ENCODE measurements at places on chromosomes 16 and 17.

GRCh38 chr17:58020401-58020800 is 13.4 kb upstream of the SRSF1 start:
- no peak for DNase-seq

- DNase-seq = peak; percentile 41
Observed at GRCh38 chr17:61837175-61838051, 25.9 kb downstream of the BRIP1 start.

DNA sequence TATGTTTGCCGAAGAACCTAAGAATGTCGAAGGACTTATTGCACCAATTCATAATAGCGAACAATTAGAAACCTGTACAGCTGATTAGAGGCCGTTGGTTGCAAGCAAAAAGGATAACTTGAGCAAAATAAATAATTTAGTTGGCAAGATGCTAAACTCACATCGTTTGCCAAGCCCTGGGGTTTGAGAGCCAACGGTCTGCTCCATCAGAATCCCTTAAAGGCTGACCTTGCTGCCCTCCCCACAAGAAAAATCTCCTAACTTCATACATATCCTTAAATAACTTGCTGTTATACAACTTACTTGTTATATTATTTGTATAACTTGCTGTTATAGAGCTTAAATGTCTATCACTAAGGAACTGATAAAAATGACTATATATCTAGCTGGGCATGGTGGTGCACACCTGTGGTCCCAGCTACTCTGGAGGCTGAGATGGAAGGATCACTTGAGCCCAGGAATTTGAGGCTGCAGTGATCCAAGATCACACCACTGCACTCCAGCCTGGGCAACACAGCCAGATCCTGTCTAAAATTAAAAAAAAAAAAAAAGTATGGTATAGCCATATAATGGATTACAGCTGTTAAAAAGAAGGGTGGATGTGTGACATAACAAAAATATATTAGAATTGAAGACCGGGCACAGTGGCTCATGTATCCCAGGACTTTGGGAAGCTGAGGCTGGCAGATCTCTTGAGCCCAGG is 1.9 kb upstream of the TRIM37 start:
- no peak for DNase-seq

DNA sequence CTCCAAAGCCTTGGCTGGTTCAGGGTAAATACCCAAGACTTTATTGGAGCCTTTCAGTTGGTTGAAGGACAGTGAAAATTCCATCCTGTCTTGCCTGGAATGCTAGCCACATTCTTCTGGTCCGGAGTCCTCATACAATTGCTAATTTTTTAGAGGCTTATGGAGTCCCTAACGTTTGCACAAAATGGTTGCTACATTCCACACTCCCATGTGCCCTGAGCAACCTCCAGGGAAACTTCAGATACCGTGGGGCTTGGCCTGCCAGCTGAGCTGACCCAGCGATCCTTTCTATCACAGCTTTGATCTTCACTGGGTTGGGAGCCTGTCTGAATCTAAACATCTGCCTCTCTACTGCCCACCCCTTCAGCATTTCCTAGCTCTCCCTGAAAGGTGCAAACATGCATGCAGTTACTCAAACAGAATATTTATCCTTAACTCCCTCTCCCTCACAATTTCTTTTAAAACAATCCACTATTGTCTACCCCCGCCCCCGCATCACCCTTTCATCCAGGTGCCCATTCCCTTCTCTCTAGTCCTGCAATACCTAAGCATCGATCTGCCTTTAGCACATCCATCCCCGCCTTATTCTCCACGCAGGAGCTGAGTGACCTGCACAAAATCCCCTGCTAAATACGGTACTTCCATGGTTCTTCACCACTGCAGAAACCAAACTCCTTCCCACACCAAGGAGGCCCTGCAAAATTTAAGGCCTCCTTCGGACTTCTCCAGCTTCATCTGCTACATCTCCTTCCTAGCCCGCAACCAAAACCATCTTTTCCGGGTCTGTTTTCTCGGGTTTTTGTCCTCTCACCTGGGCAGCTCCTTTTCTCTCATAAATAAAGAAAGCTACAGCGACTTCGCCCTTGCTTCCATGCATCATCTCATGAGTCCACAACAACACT is 810 bp upstream of the GAN start:
- no peak for DNase-seq

- DNase-seq = no peak
Observed at GRCh38 chr16:7804635-7805195, 472.1 kb downstream of the RBFOX1 start.

GRCh38 chr17:77343031-77343800 is 202.4 kb downstream of the SEC14L1 start:
- DNase-seq = no peak

- no peak for DNase-seq
Observed at GRCh38 chr17:13520899-13521572, 80.7 kb downstream of the HS3ST3A1 start.

- no peak for DNase-seq
Observed at GRCh38 chr16:27363797-27364196, 38.2 kb upstream of the IL21R start.

DNA sequence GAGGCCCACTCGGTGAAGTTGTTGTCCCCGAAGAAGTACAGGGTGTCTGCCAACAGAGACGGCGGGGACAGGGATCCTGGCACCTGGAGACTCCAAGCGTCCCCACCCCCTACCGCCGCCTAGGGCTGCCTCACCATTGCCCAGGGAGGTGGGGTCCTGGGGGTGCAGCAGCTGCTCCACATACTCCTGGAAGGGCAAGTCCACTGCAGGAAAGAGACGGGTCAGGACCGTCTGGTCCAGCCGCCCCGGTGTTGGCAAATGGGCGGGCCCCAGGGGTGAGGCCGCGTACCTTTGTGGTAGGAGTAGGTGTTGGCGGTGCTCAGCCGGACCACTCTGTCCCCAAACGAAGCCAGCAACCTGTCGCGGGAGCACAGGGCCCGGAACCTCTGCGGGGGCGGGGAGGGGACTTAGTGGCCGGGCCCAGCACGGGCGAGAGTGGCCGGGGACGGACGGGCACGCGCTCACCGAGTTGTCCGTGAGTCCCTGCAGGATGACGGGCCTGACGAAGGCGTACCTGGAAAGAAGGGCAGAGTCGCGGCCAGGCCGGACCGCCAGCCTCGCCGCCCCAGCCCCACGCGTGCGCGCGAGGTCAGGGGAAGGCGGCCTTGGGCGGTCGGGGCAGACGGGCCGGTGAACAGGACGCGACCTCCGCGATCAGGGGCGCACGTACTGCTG is 601 bp downstream of the JMJD8 start:
- DNase-seq = no peak

GRCh38 chr17:55086635-55087058 is 118.1 kb downstream of the STXBP4 start:
- DNase-seq = no peak

GRCh38 chr16:12500771-12501170 is 302.9 kb downstream of the CPPED1 start:
- DNase-seq = no peak

DNA sequence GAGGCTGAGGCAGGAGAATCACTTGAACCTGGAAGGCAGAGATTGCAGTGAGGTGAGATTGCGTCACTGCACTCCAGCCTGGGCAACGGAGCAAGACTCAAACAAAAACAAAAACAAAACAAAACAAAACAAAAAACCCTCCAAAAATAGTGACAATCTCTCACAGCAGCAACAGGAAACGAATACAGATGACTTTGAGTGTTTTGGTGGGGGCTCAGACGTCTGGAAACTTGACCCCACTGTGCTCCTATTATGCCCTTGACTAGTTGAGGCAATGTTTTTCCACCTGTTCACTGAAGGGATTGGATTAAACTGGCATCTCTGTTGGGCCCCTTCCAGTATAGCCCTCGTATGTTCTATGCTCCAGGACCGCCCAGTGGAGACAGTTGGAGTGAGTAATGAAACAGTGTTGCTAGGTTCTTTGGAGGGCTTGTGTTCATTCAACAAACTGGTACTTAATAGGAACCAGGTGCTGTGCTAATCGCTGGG is 167.0 kb downstream of the UTP18 start:
- peak; percentile 31 for DNase-seq

GRCh38 chr17:47225436-47225858 is 16.3 kb downstream of the MYL4 start:
- DNase-seq = no peak

DNA sequence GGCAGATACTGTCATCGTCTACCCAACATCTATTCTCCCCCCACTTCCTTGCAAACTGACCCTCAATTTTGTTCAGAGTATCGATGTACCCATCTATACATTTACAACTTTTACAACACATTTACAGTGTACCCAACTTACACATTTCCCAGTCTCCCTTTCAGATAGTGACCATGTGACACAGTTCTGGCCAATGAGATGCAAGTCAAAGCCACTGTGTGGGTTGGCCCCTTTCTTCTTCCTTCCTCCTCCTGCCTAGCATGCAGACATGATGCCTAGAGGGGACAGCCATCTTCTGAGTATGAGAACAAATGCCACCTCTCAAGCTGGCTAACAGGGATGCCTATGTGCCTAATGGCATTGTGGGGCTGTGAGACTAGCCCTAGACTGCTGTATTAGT is 11.3 kb upstream of the NFAT5 start:
- no peak for DNase-seq

DNA sequence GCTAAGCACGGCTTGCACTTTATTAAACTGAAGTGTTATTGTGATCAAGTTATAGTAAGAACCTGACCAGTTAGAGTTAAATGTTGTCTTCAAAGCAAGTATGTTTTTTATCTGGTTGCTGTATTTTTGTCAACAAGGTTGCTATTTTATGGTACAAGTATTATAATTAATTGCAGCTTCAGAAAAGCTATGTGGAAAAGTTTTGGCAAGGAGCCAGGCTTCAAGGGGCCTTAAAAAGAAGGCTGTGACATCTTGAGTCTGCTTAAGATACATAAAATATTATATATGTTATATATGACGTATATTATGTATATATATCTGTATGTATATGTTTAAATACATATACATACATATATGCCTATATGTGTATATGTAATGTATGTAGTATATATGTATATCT is 1461.2 kb upstream of the CDH8 start:
- DNase-seq = no peak

DNA sequence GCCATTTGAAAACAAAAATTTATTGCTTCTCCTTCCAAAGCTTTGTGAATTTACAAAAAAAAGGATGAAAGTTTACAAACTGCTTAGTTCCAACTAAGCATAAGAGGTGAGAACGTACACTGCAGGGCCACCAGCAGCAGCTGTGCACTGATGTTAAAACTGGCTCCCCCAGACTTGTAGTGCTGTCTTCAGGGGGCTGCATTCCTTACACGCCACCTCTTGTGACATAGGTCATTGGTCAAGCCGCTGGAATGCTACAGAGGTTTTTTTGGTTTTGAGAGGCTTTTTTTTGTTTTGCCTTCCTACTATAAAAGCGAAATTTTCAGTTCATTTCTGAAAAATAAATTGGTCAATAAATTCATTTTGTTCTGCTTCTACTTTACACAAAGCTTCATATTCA is 6.9 kb downstream of the IFT20 start:
- no peak for DNase-seq

DNA sequence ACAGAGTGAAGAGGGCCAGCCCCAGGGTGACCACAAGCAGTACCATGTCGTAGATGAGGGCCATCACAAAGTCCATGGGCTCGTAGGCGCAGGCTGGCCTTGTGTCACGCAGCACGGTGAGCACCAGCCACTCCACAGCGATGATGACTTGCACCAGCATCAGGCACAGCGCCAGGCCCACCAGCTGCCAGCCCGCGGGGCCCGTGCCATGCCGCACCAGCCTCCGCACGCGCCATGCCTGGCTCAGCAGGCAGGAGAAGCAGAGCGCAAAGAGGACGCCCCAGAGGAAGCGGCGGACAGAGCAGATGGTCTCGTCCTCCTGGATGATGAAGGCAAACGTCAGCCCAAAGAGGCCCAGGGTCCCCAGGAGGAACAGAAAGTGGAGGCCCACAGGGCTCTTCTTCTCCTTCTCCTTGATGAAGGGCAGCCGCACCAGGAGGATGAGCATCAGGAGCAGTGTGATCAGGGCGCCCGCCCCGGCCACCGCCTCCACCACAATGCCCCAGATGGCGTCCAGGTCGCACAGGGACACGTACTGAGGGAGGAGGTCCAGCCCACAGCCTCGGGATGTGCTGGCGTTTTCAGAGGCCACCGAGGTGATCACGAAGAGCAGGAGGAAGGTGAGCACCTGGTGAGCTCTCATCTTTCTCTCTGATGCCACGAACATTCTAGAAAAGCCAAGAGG is 12.3 kb downstream of the GPRC5B start:
- DNase-seq = no peak

- no peak for DNase-seq
Observed at GRCh38 chr17:56914581-56915273, 878 bp upstream of the TRIM25 start.

GRCh38 chr16:74607310-74607961 is 522 bp upstream of the GLG1 start:
- no peak for DNase-seq

DNA sequence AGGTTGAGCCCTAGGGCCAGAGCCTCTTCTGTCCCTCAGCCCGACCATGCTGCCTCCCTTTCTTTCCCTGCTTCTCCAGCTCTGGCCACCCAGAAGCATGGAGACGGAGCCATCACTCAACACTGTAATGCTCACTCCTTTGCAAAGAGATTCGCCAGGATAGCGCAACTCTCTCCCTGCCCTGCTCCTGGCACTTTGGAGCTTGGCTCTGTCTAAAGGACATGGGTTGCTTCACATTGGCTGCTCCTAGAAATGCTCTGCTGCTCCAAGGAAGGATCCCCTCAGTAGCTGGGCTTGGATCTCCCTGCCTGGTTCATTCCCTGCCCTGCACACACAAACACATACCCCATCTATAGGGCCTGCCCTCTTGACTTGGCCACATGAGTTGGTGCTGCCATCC is 76.0 kb downstream of the CLEC16A start:
- no peak for DNase-seq

Data from activated CD4-positive, alpha-beta T cell treated with anti-CD3 and anti-CD28 coated beads, Interleukin-2, amount 50 U/mL, for 1 hour (primary cell).